ENCODE measurements at places on chromosomes 13 and 19.
A peak's percentile ranks its signal among the peaks of the same experiment; 100 is the strongest.

DNA sequence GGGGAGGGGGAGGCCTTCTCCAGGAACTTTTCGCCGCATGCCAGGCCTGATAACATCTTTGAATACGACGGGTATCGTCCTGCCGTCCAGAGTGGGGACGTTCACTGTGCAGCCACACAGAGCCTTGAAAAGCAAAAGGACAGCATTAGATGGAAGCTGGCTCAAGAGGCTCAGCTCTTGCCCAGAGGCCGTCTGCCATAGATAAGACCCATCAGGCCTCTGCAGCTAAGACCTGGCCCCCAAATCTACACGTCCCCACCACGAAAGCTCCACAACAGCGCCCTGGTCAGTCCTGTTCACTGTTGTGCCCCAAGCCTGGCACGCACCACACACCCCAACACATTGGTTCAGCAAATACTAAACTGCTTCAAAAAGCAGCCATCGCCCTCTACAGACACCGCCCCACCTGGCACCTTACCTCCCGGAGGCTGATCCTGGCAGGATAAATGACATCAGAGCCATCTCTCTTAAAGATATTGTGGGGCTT, 2.1 kb downstream of the DNAJB1 start:
- no peak for DNase-seq

GRCh38 chr13:99471221-99472121, 29.8 kb upstream of the TM9SF2 start:
- peak; percentile 15 for DNase-seq

- no peak for DNase-seq
Measured at GRCh38 chr19:50460161-50460765, 16.0 kb upstream of the EMC10 start.

GRCh38 chr13:68026077-68026476, 795.9 kb upstream of the PCDH9 start:
- no peak for DNase-seq

- DNase-seq, result no peak
Measured at GRCh38 chr13:81639984-81640582, 1299.2 kb upstream of the SPRY2 start.

DNA sequence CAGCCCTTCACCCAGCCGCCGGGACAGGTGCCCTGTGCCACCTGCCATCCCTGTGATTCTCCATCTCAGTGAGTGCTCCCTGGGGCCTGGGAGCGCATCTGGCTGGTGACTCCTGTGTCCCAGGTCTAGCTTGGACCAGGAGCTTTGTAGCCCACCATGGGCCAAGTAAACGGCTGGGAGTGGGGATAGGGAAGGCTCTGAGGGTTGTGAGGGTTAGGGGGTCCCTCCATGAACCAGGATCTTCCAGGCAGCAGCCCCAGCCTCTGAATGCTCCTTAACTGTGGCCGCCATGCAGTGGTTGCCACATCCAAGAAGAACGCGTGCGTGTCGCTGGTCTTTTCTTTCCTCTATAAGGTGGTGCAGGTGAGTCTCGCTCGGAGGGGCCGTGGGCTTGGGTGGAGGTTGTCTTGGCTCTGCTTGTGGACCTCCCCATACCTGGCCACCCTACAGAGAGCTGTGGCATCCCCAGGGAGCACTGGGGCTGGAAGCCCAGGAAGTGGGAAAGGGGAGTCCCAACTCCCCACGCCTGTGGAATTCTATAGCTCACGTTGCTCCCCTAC, 8.4 kb downstream of the AP1M1 start:
- no peak for DNase-seq

DNA sequence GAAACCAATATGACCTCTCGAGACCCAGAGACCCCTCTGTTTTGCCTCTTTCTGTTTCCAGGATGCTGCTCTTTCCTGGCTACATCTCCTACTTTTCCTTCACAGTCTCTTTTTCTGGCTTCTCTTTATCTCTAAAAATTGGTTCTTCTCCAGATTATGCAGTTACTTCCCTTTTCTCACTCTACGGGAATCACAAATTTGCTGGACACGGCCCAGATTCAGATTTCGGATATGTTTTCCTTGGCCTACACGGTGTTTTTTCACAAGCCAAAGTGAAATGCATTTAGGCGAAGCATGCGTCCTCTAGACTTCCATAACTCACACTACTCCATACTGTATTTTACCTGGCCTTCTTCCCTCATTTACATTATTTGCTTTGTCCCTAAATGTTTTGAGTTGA, 214.7 kb upstream of the MIR17HG start:
- DNase-seq, result no peak

DNA sequence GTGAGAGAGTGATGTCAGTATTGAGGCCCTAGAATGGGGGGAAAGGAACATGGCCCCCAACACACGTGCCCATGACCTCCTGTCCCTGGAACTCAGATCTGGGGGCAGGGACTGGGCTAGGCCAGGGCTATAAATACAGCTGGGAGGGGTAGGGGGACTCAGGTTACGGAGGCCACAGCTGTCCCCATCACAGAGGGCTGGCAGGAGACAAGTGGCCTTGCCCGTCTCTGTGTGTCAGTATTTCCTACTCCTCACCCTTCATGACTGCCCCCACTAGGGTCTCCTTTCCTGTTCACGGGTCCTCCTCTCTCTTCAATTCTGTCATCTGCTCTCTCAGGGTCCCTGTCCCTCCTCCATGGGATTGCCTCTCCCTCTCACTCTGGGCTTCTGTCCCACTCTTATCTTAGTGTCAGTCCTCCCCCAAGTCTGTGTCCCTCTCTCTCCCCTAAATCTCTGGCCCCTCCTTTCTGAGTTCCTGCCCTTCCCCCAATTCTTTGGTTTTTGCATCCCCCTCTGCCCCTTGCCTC, 687 bp upstream of the HRC start:
- DNase-seq, result no peak

- DNase-seq, result no peak
Measured at GRCh38 chr19:5292453-5292821, 48.2 kb downstream of the PTPRS start.

DNA sequence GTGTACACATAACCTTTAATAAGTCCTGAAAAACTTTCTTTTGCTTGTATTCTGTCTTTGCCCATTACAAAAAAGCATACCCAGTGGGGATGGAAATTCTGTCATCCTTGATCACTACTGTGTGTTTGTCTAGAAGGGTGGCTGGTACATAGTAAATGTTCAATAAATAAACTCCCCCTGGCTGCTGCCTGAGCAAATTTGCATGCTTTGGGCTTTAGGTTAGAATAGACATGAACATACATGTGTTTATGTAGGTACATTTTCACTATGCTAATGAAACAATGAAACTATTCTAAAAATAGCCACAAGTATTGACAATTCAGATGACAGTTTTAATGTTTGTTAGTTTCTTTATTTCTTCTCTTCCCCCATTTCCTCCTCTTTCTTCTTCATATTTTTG, 36.1 kb downstream of the TNFSF13B start:
- no peak for DNase-seq

- DNase-seq, result no peak
Measured at GRCh38 chr19:49741210-49741844, 21.8 kb downstream of the TSKS start.

DNA sequence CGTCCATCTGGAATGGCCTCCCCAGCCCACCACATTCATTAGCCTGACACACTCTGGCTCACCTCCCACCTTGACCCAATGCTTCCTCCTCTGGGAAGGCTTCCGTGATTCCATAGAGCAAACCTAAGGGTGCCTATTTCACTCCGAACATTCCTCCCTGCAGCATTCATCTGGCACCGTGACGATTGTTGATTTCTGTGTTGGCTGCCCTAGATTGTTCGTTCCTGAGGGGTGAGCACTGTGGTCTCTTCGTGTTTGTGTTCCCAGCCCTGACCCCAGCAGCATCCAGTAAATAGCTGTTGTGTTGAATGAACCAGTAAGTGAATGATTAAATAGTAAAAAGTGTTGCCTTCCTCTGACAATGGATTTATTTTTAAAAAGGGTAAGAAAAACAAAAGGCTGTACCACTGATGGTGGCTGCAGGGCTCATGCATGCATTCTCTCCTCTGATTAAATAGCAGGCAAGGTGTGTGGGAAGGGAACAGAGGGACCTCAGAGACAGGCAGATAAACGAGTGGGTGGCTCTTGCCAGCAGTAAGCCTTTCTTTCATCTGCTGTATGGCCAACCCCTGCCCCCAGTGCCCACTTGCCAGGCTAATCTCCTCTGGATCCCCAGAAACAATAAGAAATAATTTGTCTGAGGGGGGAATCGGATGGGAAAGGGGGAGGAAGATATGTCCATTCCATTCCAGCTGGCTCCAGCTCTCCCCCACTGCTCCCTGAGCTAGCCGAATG, 48.4 kb upstream of the CACNA1A start:
- no peak for DNase-seq

GRCh38 chr13:38283346-38283745, 66.3 kb upstream of the UFM1 start:
- DNase-seq, result no peak

- DNase-seq, result no peak
Measured at GRCh38 chr13:60959427-60959826, 456.2 kb downstream of the PCDH20 start.

DNA sequence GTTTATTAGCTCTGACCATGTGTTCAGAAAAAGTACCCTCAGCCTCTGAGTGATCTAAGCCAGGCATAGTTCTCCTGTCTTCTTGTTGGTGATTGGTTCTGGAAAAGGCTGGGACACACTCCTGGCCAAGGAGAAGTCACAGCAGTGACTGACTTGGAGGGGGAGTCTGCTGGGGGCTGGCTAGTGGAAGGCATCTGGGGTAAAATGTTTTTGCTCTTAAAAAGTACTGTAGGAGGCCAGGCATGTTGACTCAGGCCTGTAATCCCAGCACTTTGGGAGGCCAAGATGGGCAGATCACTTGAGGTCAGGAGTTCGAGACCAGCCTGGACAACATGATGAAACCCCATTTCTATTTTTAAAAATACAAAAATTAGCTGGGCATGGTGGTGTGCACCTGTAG, 21.7 kb downstream of the FAM187B start:
- DNase-seq, result no peak

- no peak for DNase-seq
Measured at GRCh38 chr19:14772467-14772866, 5.9 kb downstream of the ADGRE2 start.

DNA sequence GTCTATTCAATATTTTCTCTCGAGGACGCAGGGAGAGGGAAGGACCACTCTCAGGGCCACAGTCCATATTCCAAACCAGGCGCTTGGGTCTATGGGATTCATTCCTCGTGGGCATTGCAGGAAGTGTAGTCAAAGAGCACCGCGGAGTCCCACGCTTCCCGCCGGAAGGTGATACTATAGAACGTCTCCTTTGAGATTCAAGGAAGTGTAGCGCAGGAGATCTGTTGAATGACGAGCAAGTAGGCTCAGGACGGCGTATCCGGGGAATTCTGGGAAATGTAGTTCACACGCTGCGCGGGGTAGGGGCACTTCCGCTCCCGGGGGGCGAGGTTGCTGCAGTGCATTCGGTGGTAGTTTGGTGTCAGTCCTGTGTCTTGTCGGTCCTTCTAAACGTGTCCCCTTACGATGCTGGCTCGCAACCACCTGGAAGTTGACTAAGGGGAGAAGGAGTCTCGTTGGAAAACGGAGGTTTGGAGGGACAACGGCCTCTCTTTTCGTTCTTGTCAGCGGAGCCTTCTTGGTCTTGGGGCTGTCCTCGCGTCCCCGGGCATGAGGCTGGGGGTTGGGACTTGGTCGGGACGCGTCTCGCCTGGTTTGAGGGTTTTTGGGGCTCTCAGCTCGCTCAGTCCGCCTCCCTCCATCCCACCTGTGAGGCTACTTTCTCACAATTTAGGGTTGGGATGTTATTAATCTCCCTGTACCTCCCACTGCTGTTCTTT, at the start of gene ZNF284:
Gene ZNF284 (plus strand): TSS at position 336 of the 719 bp plus-strand sequence. CDS start 4,231 bp downstream, outside the sequence.
- peak; percentile 64 for DNase-seq

GRCh38 chr19:32809754-32810153, 59.8 kb downstream of the SLC7A9 start:
- no peak for DNase-seq

- no peak for DNase-seq
Measured at GRCh38 chr19:44819246-44819832, 10.4 kb downstream of the BCAM start.

GRCh38 chr13:111955412-111956065, 111.4 kb upstream of the SOX1 start:
- DNase-seq, result no peak

GRCh38 chr13:112247471-112248405, 128.4 kb upstream of the SPACA7 start:
- DNase-seq, result no peak

DNA sequence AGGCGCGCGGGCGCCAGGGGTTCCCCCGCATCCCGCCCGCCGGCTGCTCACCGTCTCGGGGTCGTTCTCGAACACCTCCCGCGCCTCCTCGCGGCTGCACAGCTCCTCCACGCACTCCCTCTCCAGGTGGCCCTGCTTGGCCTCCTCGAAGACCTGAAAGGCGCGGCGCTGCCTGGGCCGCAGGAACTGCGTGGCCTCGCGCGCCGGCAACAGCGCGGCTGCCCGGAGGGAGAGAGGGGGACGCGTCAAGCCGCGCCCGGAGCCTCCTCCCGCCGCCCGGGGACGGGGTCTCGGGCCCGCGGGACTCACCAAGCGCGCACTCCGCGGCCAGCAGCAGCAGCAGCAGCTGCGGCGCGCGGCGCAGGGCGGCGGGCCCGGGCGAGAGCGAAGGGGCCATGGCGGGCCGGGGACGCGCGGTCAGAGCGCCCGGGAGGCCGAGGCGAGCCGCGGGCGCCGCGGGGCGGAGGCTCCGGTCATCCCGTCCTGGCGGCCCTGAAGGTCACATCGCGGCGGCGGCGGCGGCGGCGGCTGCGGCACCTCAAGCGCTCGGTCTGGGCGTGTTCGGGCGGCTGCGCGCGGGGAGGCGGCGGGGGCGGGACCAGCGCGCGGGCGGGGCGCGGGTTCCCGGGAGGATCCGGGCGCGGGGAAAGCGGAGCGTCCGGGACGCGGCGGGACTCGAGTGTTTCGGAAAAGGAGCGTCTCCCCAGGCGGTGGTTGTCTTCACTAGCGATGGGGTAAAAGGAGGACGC, at the start of gene GAS6:
Gene GAS6 (minus strand): TSS at position 553 of the 749 bp plus-strand sequence. CDS start 156 bp downstream, at position 397.
- DNase-seq, result no peak

DNA sequence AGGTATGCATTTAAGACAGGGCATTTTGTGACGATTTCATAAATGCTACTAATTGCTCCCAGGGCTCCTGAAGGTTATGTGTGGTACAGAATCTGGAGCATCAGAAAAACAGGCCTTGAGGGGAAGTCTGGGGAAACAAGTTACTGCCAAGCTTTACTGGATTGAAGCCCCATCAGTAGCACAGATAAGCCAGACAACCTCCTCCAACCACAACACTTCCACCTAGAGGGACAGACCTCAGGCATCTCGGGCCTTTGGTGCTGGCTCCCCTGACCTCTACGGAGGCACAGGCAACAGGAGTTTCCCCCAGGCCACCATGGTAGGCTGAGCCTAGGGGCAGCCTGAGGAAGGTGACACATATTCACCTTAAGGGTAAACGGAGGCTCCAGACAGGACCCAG, 54.1 kb downstream of the ABCC4 start:
- no peak for DNase-seq

GRCh38 chr13:28047757-28048388, 52.5 kb downstream of the FLT3 start:
- DNase-seq, result no peak
